GM12892 (cell line): ENCODE measurements at places on chromosomes 6 and 20.

- DNase-seq = no peak
Observed at GRCh38 chr6:32189069-32189741, 797 bp downstream of the PBX2 start.

- no peak for DNase-seq
Observed at GRCh38 chr6:90383196-90383822, 86.7 kb upstream of the BACH2 start.

- no peak for DNase-seq
Observed at GRCh38 chr6:75818098-75818855, 69.2 kb downstream of the MYO6 start.

- DNase-seq = no peak
Observed at GRCh38 chr6:160919723-160920440, 71.7 kb upstream of the MAP3K4 start.

DNA sequence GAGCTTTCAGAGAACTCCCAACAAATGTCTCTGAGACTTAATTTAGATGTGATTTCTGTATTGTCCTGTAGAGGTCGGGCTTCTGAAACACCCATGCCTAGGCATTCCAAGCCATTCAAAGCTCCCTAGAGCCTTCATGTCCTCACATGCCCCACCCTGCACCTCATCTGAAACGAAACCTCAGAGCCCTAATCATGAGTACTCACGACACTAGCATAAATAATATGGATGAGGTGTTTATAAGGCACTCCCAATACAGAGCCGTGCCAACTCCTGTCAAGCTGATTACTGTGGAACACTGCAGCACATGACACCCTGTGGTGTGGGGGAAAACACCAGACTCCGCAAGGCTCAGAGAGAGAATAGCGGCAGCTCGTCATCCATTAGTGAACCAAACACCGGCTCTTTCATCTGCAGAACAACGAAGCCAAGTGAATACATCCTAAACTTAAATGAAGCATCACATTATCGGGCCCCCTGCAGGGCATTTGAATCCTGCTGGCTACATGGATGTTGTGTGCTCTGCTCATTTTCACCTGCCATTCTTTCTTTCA, 83.8 kb downstream of the FNDC1 start:
- DNase-seq = no peak

DNA sequence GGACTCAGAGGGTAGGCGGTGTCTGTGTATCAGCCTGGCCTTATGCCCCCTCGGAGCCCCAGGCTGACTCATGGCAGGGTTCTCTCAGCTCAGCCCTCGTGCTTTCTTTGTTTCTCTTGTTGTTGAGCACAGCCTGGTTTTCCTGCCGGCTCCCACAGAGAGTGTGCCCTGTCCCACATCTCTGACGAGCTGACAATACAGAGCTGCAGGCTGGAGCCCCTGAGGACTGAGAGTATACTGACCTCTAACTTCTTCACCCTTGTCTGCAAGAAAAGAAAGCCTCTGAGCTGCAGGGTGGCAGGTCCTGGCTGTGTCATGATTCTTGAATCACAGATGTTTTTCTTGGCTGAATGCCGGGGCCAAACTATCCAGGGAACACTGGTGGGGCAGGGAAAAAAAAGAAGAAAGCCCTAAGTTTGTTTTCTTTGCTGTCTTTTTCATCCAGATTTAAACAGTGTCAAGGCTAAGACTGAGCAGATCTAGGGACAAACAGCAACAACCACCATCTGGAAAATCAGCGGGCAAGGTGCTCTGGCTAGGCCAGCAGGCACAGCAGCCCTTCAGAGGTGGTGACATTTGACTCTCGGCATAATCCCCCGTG, 63.3 kb upstream of the ZNF133 start:
- no peak for DNase-seq

GRCh38 chr6:163491737-163492300, 77.3 kb downstream of the QKI start:
- DNase-seq = no peak

DNA sequence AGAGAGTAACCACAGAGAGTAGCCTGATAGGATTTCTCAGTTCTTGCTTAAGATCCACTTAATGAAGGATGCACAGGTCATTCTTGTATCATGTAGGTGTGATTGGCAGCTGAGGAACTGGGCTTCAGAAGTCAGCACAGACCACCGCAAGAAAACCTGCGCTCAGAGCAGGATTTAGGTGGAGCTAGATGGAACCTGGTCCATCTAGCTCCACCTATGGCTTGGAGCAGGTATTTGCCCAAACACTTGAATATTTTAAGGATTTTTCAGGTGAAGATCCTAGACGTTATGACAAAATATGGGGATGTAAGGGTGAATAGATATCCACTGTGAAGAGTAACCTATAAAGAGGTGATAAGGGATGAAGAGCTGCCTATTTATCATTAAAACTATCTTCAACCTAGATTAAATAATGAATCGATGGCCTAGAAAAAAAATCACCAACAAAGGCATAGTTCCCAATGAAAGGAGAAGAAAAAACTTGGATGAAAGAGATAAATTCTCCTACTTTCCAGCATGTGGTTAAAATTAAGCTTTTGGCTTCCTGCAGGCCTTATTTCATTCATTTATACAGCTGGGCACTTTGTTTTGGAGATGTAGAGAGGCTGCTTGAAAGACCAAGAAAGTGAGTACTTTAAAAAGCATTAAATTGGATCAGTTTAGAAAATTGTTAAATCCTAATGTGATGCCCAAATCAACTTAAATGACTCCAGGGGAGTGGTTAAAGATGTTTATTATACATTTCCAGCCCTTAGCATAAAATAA, 778.4 kb upstream of the GJE1 start:
- no peak for DNase-seq

DNA sequence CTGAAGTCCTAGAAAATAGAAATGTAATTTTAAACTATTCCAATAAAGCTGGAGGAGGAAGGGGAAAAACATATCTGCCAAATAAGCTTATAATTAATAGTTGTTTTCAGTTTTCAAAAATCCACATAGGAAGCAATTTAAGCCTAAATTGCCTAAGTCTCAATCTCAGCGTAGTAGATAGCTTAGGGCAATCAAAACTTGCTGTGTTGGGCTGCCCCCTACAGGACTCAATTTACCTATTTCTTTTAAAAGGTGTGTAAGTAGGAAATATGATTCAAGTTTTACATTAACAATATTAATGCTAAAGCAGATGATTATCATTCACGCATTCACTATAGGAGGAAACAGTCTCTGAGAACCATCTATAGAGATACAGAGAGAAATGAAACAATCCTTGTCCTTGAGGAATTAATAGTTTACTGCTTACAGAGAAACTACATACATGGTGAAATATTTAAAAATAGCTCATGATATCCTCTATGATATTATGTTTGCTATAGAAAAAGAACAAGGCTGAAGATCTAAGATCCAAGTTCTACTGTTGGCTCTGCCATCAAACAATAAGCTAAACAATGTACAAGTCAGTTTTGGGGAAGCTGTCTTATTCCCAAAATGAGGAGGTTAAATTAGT, 102.1 kb downstream of the ATG5 start:
- no peak for DNase-seq

DNA sequence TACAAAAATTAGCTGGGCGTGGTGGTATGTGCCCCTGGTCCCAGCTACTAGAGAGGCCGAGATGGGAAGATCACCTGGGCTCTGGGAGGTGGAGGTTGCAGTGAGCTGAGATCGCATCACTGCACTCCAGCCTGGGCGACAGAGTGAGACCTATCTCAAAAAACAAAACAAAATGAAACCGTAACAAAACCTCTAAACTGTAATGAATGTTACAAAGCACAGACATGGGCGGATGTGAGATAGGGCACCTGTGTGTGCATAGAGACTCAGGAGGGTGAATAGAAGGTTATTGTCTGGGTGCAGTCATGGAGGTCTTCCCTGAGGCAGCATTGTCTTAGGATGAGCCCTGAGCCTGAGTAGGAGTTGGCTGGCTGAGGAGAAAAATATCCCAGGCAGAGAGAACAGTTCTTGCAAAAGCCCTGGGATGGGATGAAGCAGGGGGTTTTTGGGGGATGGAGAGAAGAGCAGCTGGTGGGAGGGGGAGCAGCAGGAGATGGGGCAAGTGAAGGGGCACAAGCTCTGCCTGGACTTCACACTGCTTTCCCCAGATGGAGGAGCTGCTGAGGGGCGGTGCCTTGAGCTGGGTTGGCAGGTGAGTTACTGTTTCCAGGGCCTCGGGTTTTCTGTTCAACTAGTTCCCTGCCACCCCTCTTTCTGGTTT, 5.2 kb downstream of the BCAS4 start:
- DNase-seq = no peak

DNA sequence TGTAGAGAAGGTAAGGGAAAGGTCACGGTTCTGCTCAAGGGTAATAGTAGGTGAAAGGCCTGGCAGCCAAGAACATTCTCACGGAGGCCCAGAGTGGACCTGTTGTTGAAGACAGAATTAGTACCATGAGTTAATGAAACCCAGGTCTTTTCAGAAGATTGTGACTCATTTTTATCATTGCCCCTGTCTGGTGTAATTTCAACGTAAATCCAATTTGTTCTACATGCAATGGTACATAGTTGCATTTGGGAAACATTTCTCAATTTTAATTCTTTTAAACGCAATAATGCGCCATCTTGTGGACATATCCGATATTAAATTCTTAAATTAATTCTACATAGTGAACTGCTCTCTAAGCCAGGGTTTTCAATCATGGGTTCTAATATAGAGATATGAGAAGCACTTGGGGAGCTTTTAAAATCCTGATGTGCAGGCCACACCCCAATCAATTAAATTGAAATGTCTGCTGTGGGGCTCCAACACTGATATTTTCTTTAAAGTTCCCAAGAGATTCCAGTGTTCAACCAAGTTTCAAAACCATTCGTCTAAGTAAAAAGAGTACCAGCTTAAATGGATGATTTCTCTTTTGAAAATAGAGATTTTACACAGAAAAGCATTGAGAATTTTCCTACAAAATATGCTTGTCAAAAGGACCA, 257.4 kb downstream of the PLCB1 start:
- no peak for DNase-seq

DNA sequence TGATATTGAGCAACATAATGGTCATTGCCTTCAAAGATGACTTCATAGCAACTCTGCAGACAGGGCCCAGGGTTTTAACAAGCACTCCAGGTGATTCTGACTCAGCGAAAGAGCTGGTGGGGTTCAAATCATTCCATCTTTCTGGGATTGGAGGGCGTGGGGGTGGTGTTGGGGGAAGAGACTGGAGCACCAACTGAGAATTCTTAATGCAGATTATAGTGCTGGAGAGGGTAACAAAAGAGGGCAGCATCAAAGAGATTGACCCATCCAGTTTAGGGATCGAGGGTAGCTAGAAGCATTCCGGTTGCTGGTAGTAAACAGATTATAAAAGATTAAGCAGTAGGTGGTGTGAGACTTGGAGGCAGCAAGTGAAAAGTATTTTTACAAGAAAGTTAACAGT, 15.9 kb downstream of the PFDN4 start:
- no peak for DNase-seq

GRCh38 chr6:34973547-34974248, 84.6 kb downstream of the ANKS1A start:
- no peak for DNase-seq

DNA sequence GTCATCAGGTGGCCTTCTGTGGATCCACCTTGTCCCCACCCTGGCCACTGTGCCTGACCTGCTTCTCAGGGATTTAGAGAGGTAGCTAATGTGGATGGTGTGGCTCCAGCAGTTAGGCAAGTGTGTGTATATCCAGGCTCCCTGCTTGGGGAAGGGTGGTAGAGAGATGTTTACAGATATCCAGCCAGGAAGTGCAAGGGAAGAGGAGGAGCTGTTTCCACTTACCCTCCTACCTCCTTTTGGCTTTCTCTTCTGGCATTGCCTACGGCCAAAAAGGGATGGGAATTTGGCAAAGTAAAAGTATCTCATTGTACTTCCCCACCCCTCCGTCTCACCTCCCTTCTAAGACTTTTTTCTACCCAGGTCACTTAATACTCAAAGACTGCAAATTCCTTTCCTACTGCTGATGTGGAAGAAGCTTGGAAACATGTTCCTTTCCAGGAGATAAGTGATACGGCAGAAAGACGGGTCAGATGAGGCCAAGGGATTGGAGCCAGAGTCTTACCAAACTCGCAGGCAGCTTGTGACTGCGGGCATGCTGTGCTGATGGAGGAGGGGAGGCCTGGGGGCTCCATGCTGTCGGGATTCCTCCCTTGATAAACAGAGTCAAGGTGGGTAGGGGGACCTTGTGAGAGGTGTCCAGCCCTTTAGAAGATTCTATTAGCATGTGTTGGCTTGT, 253.4 kb downstream of the PRL start:
- DNase-seq = no peak

GRCh38 chr6:27251112-27251605, 3.7 kb downstream of the PRSS16 start:
- DNase-seq = peak; percentile 75

- DNase-seq = no peak
Observed at GRCh38 chr20:20259533-20259932, 108.4 kb upstream of the INSM1 start.

DNA sequence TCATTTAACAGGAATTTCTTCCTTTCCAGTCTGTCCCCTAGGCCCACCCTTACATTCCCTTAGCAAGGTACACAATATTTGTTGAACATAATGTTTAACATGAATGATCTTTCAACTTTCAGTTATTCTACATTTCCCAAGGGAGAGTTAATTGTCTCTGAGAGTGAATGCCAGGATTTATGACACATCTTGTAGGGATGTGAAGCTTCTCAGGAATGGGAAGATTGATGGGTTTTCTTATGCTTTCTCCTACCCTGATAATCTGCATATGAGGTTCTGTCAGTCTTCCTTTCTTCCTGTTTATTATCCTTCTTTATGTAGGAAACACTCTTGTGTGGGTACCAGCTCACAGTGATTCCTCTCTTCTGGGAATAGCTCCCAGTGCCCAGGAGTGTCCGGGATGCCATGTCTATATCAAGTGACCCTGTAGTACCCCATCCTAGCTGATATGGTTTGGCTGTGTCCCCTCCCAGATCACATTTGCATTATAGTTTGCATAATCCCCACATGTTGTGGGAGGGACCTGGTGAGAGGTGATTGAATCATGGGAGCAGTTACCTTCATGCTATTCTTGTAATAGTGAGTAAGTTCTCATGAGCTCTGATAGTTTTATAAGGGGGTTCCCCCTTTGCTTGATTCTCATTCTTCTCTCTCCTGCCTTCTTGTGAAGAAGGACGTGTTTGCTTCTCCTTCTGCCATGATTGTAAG, 7.1 kb upstream of the FYN start:
- DNase-seq = no peak

DNA sequence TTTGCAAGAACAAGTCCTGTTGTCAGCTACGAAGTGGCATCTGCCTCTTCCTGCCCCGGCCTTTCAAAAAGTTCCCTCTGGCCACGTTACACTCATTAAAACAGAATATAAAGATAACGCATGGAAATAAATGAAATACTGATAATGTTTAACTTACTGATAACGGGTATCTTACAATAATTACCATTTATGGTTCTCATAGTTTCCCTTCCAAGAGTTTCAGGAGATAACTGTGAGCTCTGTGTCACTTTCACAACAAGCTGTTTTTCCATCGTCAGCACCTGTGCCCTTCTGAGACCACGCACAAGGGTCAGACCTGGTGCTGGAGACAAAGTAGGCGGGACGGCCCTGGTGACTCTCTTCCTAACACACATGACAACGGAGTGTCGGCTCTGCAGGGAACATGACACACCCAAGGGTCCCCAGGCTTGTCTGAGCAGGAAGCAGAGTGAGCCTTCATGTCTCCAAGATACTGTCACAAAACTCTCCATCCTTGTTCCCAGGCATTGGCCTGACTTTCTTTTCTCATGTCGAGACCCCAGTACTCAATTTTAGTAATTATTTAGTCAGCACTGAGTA, 86.2 kb upstream of the THBS2 start:
- DNase-seq = no peak

- DNase-seq = no peak
Observed at GRCh38 chr6:118639054-118639964, 12.1 kb downstream of the CEP85L start.
